ENCODE measurements at places on chromosomes 2 and 18.

GRCh38 chr2:41736105-41736567 lies 311.7 kb upstream of the PKDCC start:
- no peak for DNase-seq

- no peak for DNase-seq
Measured at GRCh38 chr2:17319090-17319489, 199.2 kb downstream of the RAD51AP2 start.

DNA sequence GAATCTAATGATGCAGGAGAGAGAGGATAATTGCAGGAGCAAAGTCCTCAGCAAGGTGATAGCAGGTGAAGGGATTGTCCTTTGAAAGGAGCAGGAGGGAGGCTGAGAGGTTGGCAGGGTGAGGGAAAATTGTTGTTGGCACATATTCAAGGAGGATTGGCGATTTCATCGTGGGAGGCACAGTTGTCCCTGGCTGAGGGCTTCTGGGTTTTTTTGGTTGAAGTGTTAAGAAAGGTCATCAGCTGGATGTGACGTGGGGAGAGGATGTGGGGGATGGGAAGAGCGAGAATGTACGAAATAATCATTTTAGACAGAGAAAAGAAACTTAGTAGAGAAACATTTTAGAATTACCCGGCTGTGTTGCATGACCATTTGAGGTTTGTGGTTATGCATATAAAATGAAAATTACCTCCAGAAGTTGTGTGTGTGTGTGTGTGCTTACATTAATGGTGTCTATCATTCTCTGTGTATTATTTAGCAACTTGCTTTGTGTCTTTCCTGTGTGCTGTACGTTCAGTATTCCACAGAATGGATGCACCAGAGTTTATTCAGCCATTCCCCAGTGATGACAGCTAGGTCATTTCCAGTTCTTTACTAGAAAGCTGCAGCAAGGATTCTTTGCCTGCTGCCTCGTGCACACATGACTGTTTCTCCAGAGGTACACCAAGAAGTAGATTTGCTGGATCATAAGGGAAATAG lies 67.6 kb downstream of the SDC1 start:
- DNase-seq, result no peak

- no peak for DNase-seq
Measured at GRCh38 chr2:29723255-29724001, 198.0 kb downstream of the ALK start.

DNA sequence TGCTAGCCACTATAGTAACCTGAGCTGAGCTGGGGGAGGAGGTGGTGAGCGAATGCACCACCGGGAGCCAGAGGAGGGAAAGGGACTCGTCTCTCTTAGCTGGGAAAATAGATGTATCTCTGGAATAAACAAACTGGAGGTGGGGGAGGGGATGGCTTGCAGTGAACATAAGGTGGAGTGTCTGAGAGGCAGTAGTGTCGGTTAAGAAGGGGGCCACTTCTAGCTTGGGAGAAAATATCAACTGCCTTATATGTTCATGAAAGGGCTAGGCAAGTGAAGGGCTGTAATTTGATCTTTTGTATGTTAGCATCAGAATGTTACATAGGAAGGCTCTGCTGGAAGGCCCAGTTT lies 2.2 kb downstream of the SETBP1 start:
- no peak for DNase-seq

GRCh38 chr18:74631623-74632350 lies 34.1 kb downstream of the ZNF407 start:
- no peak for DNase-seq

DNA sequence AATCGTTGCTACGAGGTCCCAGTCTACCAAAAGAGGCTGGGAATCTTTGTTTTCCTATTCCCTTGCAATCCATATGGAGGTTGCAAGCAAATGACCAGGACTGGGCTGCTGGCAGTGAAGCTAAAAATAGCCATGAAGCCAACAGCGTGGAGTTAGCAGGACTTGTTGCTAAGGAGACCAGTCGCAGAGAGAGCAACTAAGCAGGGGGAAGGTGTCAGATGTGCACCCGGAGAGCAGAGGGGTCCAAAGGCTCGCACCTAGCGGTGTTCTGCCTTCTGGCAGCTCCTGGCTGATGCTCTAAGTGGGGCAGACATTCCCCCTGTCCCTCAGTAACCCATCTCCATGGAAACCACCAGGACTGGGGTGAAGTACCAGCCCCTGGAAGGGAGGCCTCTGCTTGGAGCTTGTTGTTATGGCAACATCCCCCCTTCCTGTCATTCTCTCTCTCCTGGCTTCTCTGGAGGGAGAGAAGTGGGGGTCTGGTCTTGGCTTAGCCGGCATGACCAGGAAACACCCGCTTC lies 84.6 kb downstream of the DNMT3A start:
- no peak for DNase-seq

- peak; percentile 17 for DNase-seq
Measured at GRCh38 chr2:104853534-104854497, at the start of gene POU3F3. POU3F3 (plus strand) TSS chr2:104854115; CDS start chr2:104855511, 1,396 bp downstream.

DNA sequence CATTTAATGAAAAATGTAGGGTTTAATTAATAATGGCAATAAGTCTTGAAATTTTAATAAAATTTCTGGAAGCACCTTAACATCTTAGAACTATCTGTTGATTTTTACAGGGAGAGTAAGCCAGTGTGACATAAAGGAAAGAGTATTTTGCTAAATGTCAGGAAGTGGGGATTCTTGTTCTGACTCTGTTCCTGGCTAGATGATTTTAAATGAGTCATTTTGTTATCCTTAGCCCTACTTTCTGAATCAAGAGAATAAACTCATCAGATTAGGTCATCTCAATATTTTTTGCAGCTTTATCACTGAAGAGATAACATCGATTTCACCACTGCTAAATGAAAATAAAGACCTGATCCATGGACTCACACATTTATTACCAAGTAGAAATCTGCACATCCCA lies 377.5 kb upstream of the CYRIA start:
- no peak for DNase-seq

GRCh38 chr2:170486730-170487129 lies 228.4 kb upstream of the SP5 start:
- no peak for DNase-seq

GRCh38 chr18:9631814-9632496 lies 17.6 kb upstream of the PPP4R1 start:
- no peak for DNase-seq

GRCh38 chr18:39647627-39648534 lies 2082.3 kb upstream of the CELF4 start:
- DNase-seq, result no peak

DNA sequence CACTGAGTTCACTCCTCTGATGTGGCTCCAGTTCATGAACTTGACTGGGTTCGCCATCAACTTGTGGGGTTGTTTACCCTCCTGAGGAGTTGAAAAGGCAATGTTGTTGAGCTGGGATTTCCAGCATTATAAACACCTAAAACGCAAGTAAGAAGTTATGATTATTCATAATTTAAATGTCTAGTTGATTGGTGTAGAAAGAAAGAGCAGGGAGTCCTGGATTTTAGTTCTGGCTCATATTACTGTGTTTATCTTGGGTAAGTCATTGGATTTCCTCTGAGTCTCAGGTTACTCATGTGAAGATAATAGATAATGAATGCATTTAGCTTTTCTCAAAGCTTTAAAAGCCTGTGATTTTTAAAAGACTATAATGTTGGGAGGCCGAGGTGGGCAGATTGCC lies 438.0 kb upstream of the CDH20 start:
- DNase-seq, result no peak

DNA sequence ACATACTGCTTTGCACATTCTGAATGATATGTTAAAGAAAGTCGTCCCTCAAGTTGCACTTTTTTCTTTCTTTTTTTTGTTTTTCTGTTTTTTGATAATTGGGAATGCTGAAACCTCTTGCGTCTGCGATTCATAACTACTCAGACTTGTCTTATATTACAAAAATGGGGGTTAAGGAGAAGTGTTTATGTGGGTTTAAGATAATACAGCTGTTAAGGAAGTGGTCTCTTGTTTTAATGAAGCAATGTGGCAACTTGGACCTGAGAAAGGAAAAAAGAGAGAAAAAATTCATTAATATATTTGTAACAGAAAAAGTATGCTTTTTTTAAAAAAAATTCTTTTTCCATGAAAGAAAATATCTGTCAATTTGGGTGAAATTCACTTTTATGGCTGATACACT lies 268.5 kb upstream of the CCDC68 start:
- no peak for DNase-seq

DNA sequence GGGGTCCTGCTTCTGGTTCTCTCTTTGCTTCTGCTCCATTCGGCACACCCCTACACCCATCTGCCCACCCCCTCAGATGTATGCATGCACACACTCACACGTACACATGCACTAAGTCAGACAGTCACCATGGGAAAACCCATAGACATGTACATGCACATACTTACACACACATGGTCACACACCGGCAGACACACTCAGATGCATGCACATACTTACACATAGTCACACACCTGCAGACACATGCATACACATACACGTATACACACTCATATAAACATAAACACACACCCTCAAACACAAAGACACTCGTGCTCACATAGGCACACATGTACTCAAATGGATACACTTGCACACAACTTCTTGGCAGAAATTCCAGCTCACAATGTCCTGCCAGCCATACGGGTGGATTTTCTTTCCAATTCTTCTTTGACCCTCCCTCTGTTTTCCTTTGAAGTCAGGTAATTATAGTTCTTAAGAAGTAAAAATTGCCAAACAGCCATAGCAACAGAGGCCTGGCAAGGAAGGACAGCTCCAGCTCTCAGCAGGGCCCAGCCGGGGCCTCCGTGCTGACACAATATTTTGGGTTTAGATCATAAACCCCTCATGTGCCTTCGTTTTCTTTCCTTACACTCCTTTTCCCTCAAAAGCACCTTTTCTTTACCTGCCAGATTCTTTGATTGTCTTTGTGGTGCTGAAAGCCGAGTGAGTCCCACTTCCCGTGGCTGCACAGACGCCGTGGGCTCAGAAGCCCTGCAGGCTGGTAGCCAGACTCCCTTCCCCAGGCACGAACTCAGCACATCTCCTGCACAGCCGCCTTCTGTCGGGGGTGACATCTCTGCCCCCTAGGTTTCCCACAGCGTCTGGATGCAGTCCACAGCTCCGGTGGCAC lies 195.7 kb downstream of the ARL4C start:
- no peak for DNase-seq

DNA sequence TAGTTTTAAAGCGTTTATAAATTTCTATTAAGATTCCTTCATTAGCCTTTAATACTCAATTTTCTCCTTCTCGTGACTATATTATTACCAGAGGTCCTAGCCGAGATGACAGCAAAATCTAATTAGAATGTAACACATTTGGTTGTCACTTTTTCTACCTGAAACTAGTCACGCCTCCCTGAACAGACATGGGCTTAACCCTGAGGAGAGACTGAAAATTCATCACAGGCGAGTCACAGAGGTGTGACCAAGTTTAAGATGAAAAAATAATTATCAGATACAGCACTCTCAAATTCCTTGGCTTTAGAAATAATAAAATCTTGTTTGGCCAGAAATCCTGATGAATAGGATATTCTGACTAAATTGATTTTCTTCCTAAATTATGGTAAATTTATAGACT lies 834.4 kb upstream of the SLC39A10 start:
- no peak for DNase-seq

- DNase-seq, result no peak
Measured at GRCh38 chr2:235810846-235811245, 317.0 kb downstream of the AGAP1 start.

GRCh38 chr2:127226132-127226519 lies 6.0 kb upstream of the CYP27C1 start:
- DNase-seq, result no peak

GRCh38 chr2:46299365-46300263 lies 2.4 kb downstream of the EPAS1 start:
- no peak for DNase-seq

DNA sequence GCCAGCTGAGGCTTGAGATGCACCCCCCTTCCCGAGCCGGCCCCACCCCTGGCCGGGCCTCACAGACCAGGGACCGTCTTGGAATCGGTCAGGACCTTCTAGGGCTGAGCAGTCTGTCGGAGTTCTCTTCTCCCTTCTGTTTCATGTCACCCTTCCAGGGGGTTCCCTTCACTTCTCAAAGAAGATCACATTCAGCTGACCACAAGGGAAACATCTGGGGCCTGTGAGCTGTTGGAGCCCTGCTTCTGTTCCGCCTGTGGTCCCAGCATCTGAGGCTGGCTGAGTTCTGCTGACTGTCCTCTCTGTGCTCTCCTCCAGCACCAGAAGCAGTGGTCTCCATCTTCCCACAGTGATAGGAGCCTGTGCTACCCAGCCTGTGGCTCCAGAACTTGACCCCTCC lies 106.5 kb downstream of the SEPTIN10 start:
- DNase-seq, result no peak

DNA sequence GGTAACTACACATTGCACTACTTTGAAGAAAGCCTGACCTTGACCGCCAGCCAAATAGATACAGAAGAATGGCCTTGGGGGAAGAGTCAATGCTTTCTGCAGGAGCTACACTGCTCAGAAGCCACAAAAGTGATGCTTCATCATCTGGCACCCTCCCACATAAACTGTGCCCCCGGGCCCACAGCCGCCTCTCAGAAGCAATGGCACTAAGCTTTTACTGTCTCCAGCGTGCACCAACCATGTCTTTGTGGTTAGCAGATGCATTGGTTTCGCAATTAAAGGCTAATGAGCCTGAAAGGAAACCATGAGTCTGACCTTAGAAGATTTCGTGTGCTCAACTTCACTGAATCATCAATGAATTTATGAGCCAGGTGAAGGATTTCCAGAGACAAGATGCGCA lies 209.4 kb upstream of the TRIB2 start:
- peak; percentile 77 for DNase-seq

DNA sequence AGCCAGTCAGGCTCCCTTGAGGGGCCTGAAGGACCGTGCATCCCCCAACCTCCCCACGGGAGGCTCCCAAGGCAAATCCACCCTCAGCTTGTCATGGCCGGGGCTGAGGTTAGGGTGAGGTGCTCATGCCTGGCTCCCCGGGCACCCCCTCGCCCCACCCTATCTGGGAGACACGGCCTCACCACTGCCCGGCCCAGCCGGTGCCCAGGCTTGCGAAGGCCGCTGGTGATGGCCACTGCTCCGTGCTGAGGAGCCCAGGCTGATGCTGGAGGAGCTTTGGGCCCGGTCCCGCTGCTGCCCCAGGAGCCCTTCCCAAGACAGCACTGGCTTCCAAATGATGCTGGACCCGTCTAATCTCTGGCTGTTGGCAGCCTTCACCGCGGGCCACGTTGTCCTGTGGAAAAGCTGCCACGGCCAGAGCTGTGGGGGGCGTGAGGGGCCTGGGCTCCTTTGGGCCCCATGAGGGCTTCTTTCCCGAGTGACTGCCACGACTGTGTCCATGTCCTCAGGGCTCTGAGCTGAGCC lies 135.7 kb upstream of the CTDP1 start:
- no peak for DNase-seq

DNA sequence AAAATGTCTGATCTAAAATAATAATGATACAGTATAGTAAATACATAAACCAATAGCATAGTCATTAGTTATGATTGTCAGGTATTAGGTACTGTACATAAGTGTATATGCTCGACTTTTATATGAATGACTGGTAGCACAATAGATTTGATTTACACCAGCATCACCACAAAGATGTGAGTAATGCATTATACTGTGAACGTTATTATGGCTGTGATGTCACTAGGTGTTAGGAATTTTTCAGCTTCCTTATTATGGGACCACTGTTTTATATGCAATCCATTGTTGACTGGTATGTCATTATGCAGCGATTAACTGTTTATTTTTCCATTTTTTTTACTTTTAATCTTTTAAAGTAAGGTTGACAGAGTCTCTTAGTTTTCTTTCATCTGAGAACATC lies 23.7 kb downstream of the ATP9B start:
- DNase-seq, result no peak

Data from stimulated activated CD8-positive, alpha-beta memory T cell treated with anti-CD3 and anti-CD28 coated beads, Interleukin-4, amount 100 ng/mL, for 4 hours (primary cell).